ENCODE measurements at places on chromosomes 3 and 15. TPM values are rescaled to one million over a fixed set of nuclear protein-coding genes. Genes with fewer than 3 reads are reported as not detected.

DNA sequence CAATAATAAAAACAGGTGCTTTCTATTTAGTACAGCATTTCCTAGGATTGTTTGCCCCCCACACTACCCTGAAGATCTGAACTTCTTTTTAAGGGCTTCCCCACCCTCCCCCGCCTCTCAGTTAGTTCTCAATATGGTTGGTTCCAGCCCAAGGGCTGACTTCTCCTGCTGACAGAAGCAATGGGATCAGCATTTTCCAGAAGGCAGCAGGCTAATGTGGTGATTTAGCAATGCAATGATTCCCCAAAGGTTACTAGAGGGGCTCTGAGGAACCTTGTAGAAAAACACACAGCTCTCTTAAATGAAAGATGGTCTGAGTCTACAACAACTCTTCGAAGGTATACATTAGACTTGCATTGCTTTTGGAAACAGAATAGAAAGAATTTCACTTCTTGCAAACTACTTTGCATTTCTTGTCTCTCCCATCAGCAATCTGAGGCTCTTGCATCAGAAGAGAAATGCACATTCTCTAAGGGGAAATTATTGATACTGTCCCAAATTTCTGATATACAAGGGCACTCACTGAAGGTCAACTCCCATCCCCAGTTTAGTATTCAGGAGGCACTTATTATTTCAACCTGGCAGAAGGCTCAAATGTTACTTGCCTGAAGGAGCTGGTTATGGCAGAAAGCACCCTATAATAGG, 30.3 kb downstream of the FGF12 start:
- H3K27me3 ChIP-seq = no peaks in the 10 kb centered on the region
- no peaks in the 10 kb centered on the region for H3K36me3 ChIP-seq
- DNase-seq = no peak

DNA sequence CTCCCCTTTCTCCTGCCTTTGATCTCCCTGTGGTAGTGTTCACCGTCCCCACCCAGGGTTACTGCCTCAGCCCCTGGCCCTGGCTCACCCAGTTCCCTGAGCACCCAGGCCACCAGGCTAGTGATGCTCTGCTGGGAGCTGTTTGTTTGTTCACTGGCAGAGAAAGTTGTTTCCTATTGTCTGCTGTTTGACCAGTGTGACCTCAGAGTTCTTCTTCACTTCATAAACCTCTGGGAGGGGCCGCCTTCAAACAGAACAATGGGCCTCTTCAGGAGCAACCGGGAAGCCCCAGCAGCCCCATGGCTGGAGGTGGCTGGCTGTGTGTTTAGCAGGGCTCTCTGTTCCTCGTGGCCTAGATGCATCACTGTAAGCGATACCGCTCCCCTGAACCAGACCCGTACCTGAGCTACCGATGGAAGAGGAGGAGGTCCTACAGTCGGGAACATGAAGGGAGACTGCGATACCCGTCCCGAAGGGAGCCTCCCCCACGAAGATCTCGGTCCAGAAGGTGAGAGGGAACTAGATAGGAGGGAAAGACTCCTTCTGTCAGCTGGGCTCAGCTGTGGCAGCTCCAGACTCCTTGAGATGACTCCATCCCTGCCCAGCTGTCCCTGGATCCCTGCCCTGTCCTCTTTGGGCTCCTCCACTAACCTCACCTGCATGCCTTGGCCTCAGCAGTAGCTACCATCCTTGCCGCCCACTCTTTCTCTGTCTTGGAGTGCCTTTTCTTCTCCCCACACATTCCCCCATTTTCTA, 3.4 kb downstream of the CLK3 start:
- no peak overlapping the region for H3K27ac ChIP-seq
- H3K27me3 ChIP-seq = no peaks in the 10 kb centered on the region

Gene ANKUB1
- 1.8 TPM for total RNA-seq

DNA sequence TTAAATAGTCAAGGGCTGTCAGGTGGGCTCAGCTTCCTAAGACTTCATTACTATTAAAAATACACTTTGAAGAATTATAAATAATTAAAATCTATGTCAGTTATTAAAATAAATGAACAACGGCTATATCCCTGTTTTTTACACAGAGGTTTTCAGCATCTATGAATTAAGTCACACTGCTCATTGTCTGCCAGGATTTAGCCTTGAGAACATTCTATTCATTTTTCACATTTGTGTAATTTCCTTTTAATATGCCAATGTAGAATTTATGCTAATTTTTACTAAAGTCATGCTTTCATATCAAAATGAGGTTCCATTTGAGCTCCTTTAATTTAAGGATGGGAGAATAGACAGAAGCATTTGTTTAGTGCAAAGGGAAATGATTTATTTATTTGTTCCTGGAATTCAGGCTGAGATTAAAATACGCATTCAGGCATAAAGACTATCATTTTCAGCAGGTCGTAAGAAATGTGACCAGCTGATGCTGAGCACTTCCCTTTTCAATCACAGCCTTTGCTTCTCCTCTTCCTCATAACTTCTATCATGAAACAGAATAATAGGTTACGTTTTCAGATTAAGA, 345.1 kb downstream of the MFSD1 start:
- H3K27me3 ChIP-seq = no peaks in the 10 kb centered on the region
- H3K36me3 ChIP-seq = no peaks in the 10 kb centered on the region
- H3K4me1 ChIP-seq = no peaks in the 10 kb centered on the region
- H3K4me3 ChIP-seq = no peak overlapping the region
- no peak overlapping the region for H3K27ac ChIP-seq

GRCh38 chr3:118734664-118735063, 300.0 kb downstream of the IGSF11 start:
- H3K27ac ChIP-seq = no peak overlapping the region
- no peaks in the 10 kb centered on the region for H3K4me1 ChIP-seq
- H3K36me3 ChIP-seq = no peaks in the 10 kb centered on the region

Data from spinal cord (tissue), 10 donors.